ENCODE measurements at places on chromosomes 1 and 21. TPM values are rescaled to one million over a fixed set of nuclear protein-coding genes. Genes with fewer than 3 reads are reported as not detected.

PLA2G2A gene
- 170 TPM for total RNA-seq

- H3K36me3 ChIP-seq: no peaks in the 10 kb centered on the region
- DNase-seq: peak; percentile 52
- no peak overlapping the region for H3K4me3 ChIP-seq
- H3K4me1 ChIP-seq: peaks cover 23% of the 10 kb centered on the region
- H3K27ac ChIP-seq: peak overlapping the region; percentile 81
- no peaks in the 10 kb centered on the region for H3K27me3 ChIP-seq
Measured at GRCh38 chr1:88983791-88984559, 8.5 kb downstream of the KYAT3 start.

GRCh38 chr1:165508291-165508690 lies 35.5 kb upstream of the LRRC52 start:
- no peaks in the 10 kb centered on the region for H3K4me1 ChIP-seq
- no peak overlapping the region for H3K27ac ChIP-seq
- H3K4me3 ChIP-seq: no peak overlapping the region
- no peaks in the 10 kb centered on the region for H3K36me3 ChIP-seq
- no peaks in the 10 kb centered on the region for H3K27me3 ChIP-seq

DNA sequence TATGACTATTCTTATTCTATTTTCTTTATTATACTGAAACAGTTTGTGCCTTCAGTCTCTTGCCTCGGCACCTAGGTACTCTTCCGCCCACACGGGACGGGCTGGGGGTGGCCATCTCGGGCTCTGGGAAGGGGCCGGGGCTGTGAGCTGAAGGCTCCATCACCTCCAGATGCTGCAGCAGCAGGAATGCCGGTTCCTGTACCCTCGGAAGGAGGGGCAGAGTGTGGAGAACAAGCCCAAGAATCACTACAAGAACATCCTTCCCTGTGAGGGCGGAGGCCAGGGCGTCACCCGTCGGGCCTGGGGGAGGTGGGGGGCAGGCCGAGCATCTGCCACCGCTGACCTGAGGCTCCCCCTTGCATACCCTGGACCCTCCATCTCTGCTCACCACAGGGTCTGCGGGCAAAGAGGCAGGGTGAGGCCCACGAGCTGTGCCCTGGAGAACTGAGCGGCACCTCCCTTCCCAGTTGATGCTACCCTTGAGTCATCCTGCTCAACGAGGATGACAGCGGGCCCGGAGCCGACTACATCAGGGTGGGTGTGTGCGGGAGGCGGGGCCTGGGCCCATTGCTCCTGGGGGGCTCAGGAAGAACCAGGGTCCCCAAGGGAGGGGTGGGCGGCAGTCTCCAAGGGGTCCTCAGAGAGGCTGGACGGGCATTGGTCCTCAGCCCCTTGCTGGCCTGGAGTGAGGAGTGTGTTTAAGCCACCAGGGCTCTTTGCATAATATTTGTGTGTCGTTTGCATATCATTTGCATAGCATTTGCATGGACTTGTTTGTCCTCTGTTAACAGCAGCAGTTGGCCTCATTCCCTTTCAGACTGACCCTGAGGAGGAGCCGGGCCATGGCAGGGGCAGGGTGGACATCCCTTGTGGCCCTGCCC lies 7.5 kb downstream of the RNF223 start:
- H3K36me3 ChIP-seq: no peaks in the 10 kb centered on the region
- peaks cover under 1% of the 10 kb centered on the region for H3K27me3 ChIP-seq
- H3K4me1 ChIP-seq: peaks cover 19% of the 10 kb centered on the region
- no peak for DNase-seq
- H3K4me3 ChIP-seq: no peak overlapping the region

SRGAP2C gene
- total RNA-seq: 11.0 TPM

DNA sequence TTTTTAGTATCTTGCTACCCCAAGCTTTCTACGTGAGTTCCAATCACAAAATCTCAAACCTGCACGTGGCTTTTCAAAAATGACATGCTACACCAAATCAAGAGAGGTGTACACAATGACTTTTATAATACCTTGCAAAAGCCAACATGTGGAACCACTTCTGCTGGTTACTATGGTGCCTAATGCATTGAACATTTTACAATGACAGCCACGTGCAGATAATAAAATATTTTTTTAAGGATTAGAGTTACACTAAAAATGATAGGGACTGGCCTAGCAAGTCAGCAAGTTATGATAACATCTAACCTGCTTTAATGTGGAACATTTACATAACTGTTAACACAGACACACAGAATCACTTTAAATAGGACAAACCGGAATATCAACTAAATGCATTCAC lies 30.2 kb downstream of the EYA3 start:
- no peaks in the 10 kb centered on the region for H3K36me3 ChIP-seq
- no peaks in the 10 kb centered on the region for H3K27me3 ChIP-seq
- no peak overlapping the region for H3K4me3 ChIP-seq
- H3K27ac ChIP-seq: no peak overlapping the region
- no peaks in the 10 kb centered on the region for H3K4me1 ChIP-seq
- no peak for DNase-seq

HSD3B2 gene
- 3.4 TPM for total RNA-seq

DOP1B gene
- 9.1 TPM for total RNA-seq

DNA sequence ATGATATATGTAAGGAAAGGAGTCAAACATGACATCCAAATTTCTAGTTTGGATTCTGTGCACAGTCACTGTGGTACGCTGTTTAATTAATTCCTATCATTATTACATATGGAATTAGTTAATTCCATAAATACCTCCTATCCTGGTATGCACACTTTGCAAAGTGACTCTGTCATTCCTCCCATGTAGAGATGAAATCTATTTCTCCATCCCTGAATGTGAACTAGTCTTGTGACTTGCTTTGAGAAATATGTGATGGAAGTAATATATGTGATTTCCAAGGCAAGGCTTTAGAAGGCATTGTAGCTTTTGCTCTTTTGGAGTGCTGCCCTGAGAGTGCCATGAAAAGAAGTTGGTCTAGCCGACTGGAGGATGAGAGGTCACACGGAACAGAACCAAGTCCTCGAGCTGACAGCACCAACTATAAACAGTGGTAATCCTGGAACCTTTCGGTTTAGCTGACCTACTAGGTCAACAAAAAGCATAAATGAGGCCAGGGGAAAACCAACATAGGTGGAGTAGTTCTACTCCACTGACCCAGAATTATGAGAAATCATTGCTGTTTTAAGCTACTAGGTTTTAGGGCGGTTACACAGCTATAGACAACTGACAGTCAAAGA lies 1.5 kb downstream of the SELENOF start:
- peak; percentile 15 for DNase-seq
- no peak overlapping the region for H3K27ac ChIP-seq
- peaks cover 24% of the 10 kb centered on the region for H3K4me1 ChIP-seq
- H3K4me3 ChIP-seq: peak overlapping the region; percentile 85

IKBKE gene
- total RNA-seq: 7.3 TPM

DNA sequence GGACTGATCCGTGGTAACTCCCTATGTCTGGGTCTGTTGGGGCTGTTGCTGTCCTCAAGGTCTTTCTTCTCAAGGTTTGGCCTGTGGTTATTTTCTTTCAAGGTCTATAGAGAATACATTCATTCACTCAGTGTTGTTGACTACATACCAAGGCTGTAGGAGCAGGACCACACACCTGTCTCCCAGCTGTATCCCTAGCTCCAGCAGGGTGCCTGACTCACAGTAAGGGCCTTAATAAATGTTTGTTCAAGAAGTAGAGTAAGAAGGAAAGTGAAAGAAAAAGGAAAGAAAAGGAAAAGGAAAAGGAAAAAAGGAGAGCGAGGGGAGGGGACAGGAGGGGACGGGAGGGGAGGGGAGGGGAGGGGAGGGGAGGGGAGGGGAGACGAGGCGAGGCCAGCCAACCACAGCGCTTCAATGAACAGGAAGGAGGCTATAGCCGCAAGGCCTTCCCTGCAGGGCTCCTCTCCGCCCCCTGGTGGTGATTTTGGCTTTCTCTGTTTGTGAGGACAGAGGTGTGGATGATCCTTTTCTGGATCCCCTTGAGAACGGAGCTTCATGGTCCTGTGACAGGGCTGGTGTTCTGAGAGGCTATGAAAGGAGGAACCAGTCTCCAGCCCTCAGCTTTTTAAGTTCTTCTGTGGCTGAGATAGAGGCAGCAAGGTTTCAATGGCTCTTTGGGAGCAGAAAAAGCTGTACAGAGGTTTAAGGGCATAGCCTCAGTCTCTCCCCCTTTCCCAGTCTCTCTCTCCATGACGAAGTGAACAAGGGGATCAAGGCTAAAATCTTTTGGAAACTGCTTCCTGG lies 30.6 kb upstream of the LCE5A start:
- no peaks in the 10 kb centered on the region for H3K36me3 ChIP-seq
- no peak overlapping the region for H3K27ac ChIP-seq
- H3K27me3 ChIP-seq: no peaks in the 10 kb centered on the region
- no peak for DNase-seq
- H3K4me1 ChIP-seq: no peaks in the 10 kb centered on the region

DNA sequence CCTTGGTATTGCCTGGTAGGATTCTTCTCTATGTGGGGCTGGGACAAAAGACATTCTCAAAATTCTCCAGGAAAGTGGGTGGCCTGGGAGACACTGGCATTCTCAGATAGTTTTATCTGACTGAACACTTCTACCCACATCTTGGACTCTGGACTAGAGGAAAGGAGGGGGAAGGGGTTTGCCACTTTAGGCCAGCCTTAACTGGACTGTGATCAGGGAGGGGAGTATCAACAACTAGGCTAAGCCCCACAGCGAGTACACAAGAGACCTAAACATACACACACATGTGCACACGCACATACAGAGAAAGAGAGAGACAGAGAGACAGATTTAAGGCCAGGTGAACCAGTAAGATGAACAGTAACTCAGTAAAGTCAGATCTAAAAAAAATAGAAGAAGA lies 1.2 kb upstream of the SEMA6C start:
- DNase-seq: peak; percentile 50
- H3K36me3 ChIP-seq: no peaks in the 10 kb centered on the region
- H3K4me1 ChIP-seq: peaks cover 20% of the 10 kb centered on the region
- peaks cover 3% of the 10 kb centered on the region for H3K27me3 ChIP-seq
- H3K27ac ChIP-seq: peak overlapping the region; percentile 91

DNA sequence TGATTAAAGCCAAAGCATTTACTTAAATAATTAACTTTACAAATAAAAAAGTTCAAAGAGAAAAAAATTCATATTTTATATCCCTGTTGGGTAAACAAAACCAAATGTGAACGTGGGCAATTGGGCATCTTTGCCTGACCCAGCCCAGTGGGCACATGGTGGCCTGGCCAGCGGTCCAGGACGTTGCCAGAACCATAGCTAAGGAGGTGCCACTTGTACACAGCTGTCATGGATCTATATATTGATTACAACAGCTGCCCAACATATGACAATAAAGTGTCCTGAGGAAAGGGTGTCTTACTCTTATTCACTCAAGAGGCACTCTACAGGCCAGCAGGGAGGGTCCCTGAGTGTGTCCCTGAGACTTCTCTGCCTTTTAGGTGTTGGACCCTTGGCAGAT lies 78.5 kb downstream of the BCAR3 start:
- DNase-seq: no peak
- no peak overlapping the region for H3K27ac ChIP-seq
- H3K4me3 ChIP-seq: no peak overlapping the region
- H3K4me1 ChIP-seq: peaks cover 31% of the 10 kb centered on the region

All from hepatocyte (in vitro differentiated cells).